ENCODE measurements at places on chromosomes 6 and 20. TPM values are rescaled to one million over a fixed set of nuclear protein-coding genes. Genes with fewer than 3 reads are reported as not detected.
A peak's percentile ranks its signal among the peaks of the same experiment; 100 is the strongest.

DNA sequence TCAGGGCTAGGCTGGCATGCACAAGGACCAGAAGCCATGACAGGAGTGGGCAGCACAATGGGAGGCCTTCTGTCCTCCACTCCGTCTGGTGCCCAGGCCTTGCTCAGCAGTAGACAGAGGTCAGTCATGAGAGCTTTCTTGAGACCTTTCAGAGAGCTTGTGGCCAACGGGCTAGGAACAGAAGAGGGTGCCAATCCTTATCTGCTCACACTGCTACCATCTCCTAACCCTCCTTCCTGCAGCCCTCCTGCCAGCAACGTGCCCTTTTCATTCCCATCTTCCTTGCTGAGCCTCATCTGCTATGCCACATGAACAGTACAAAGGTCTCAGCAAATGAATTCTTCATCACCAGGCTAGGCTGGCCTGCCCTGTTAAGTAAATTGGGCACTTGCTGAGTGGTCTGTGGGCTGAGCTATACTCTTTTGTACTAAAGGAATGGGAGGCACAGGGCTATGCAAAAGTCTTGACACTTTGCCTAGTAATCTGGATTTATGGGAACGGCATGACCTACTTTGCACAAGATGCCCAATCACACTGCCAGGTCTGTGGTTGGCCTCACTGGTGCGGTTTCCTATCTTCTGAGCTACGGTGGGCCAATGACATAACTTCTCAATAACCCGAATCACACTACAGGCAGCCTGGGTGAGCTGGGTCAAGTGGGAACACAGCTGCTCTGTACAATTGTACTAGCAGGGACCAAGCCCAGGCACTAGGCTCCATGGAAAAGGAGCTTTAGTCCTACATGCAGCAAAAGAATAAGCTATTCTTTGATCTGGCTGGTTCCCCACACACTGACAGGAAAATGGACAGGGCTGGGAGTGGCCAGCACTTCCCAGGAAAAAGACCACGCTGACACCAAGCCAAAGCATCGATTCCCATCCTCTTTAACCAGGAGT is 47.8 kb downstream of the ELOVL5 start:
- peak overlapping the region; percentile 8 for H3K27ac ChIP-seq
- DNase-seq, result peak; percentile 42
- H3K4me3 ChIP-seq, result no peak overlapping the region
- H3K36me3 ChIP-seq, result peaks cover 18% of the 10 kb centered on the region
- H3K27me3 ChIP-seq, result no peaks in the 10 kb centered on the region

DNA sequence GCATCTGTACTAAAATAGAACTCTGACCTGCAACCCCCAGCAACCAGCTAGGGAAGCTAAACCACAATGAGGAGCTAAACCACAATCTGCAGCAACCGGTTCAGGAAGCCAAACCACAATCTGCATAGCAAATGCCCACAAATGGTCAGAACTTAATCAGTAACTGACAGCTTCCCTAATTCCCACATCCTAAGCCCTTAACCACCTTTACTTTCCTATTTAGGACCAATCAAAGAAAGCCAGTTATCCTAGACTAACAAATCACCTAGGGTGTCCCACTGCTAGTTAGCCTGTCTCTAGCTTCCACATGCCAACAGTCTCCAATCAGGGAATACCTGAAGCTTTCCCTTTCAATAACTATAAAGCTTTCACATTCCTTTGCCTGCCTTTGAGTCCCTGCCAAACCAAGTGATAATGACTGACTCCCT is 424.6 kb upstream of the PTCHD4 start:
- H3K4me3 ChIP-seq, result no peak overlapping the region
- no peaks in the 10 kb centered on the region for H3K4me1 ChIP-seq
- H3K27me3 ChIP-seq, result no peaks in the 10 kb centered on the region
- H3K27ac ChIP-seq, result no peak overlapping the region
- no peaks in the 10 kb centered on the region for H3K36me3 ChIP-seq

FRMD1 gene
- total RNA-seq, result not detected

TXNDC5 gene
- total RNA-seq, result 35.0 TPM

TMEM14A gene
- 21.5 TPM for total RNA-seq

PTGIS gene
- 1.9 TPM for total RNA-seq

DNA sequence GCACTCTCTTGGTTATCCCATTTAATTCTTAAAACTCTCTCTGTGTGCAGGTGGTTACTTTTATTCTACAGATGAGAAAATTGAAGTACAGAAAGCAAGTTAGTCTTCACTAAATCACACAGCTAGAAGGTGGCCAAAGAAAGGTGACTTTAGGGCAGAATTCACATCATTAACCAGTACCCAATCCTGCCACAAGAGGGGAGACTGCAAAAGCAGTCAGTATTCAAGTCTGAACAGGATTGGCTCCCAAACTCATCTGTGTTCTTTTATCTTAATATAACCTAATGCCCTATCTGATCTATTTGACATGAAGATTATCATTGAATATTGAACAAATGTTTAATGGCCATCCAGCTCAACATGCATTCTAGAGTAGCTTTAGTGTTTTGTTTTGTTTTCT is 225.3 kb upstream of the FAM83B start:
- H3K36me3 ChIP-seq, result no peaks in the 10 kb centered on the region
- no peak for DNase-seq
- H3K27ac ChIP-seq, result no peak overlapping the region
- no peaks in the 10 kb centered on the region for H3K4me1 ChIP-seq
- H3K27me3 ChIP-seq, result no peaks in the 10 kb centered on the region

DSTN gene
- total RNA-seq, result 59.0 TPM

MATN4 gene
- total RNA-seq, result not detected

ACTL10 gene
- total RNA-seq, result 3.2 TPM

GRCh38 chr20:54075322-54075721 is 4.9 kb upstream of the BCAS1 start:
- H3K4me1 ChIP-seq, result peaks cover 36% of the 10 kb centered on the region
- no peak overlapping the region for H3K4me3 ChIP-seq
- no peak for DNase-seq
- peaks cover 10% of the 10 kb centered on the region for H3K36me3 ChIP-seq

DNA sequence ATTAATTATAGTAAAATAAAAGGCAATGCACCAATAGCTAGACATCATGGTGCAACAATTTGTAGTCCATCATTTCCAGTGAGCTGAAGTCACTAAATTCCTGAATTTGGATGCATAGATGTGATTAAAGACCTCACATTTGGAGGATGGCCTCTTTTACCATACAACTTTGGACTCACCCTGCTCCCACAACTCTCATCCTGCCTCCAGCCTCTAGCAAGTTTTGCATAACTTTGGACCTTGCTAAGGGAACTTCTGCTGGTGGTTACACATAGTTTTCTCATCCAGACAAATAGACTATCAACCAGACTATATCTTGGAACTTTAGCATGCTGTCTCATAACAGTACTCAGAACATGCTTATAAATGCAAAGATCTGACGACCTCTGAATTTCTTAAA is 12.8 kb upstream of the ELOVL2 start:
- peaks cover 10% of the 10 kb centered on the region for H3K27me3 ChIP-seq
- H3K4me1 ChIP-seq, result no peaks in the 10 kb centered on the region
- no peaks in the 10 kb centered on the region for H3K36me3 ChIP-seq
- H3K27ac ChIP-seq, result no peak overlapping the region

SNX21 gene
- 1.6 TPM for total RNA-seq
